B cell (primary cell): ENCODE measurements at places on chromosomes 2 and 18.

GRCh38 chr2:28768952-28769351 is 17.3 kb downstream of the PPP1CB start:
- DNase-seq = no peak

- DNase-seq = no peak
These were observed 257.3 kb upstream of the RASGRP3 start for GRCh38 chr2:33219114-33219513.

DNA sequence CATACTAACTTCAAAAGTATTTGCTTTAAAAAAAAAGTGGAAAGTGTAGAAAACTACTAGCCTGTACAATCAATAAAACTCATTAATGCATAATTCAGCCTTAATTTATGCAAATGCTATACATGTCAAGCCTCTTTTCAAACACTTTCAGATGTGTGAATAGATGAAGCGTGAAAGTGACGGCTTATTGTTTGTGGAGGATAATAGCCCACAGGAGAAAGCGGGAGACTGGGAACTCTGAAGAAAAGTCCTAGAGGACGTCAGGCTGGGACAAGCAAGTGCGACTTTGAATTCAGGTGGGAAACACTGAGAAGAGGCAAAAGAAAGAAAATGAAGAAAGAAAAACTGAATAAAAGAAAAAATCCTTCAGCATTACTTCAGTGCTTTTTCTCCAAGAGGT is 108.5 kb downstream of the STK39 start:
- no peak for DNase-seq

GRCh38 chr2:138207074-138207930 is 243.0 kb downstream of the HNMT start:
- DNase-seq = no peak

GRCh38 chr18:77671456-77672167 is 422.0 kb downstream of the GALR1 start:
- no peak for DNase-seq

GRCh38 chr2:200270732-200271131 is 35.8 kb upstream of the SPATS2L start:
- no peak for DNase-seq
